ENCODE measurements at places on chromosomes 3 and 15. TPM values are rescaled to one million over a fixed set of nuclear protein-coding genes. Genes with fewer than 3 reads are reported as not detected.

- no peaks in the 10 kb centered on the region for H3K36me3 ChIP-seq
- no peak overlapping the region for H3K27ac ChIP-seq
- H3K4me3 ChIP-seq: no peak overlapping the region
- no peaks in the 10 kb centered on the region for H3K27me3 ChIP-seq
Measured at GRCh38 chr3:194561306-194561974, 71.8 kb downstream of the TMEM44 start.

DNA sequence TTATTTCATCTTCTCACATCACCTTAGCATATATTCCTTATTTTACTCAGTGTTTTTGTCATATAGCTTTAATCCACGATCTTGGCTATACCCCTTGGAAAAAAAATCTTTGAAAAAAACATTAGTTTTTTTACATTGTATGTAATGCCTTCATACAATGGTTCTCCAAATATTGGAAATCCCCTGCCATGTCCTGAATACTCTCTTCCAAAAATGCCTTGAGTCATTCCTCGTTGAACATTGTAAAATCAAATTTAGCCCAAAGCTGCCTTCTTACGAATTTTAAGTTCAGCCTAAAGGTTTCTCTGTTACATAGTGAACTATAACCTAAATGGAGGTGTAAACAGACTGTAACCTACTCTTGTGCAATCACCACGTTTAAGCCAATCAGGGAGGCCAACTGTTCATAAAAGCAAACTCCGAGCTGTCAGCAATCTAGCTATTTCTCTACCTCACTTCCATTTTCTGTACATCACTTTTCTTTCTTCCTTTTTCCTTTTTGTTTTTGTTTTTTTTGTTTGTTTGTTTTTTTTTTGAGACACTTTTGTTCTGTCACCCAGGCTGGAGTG is 140.1 kb downstream of the ANXA2 start:
- H3K4me1 ChIP-seq: no peaks in the 10 kb centered on the region
- H3K36me3 ChIP-seq: no peaks in the 10 kb centered on the region
- H3K27me3 ChIP-seq: no peaks in the 10 kb centered on the region
- no peak overlapping the region for H3K27ac ChIP-seq
- H3K4me3 ChIP-seq: no peak overlapping the region

DNA sequence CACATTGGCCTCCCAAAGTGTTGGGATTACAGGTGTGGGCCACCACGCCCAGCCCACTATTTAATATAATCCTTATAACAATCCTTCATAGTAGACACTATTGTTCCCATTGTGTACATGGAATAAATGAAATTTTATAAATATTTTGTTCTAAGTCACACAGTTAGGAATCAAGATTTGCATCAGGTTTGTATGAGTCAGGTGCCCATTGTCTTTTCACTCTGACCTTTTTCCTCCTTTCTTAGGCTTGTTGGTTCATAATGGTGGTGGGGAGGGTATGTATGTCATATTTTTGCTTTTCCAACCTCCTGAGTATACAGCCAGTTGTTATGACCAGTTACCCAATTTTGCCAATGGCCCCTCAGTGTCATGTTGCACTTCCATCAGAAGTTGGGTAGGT is 18.0 kb upstream of the SLC30A4 start:
- H3K27ac ChIP-seq: no peak overlapping the region
- H3K4me3 ChIP-seq: no peak overlapping the region

The CTXN2 gene
- not detected for total RNA-seq

- no peak overlapping the region for H3K27ac ChIP-seq
- H3K27me3 ChIP-seq: no peaks in the 10 kb centered on the region
Measured at GRCh38 chr3:52290596-52291507, 3.2 kb downstream of the GLYCTK start.

The RLBP1 gene
- total RNA-seq: not detected

DNA sequence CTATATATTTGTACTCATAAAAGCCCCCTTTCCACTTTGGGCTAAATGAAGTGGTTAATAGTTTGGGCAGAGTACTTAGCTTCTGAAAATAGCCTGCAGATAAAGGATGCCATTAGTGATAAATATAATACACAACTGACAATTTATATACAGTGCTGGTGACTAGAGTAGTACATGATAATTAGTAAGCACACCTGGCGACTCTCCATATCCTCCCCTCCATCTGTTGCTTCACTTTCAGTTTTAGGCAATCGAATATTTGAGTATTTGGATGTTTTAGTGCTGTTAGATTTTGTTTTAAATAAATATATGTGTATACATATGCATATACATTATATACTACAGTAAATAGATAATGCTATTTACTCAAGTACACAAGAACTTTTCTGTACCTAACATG is 35.9 kb upstream of the CHMP2B start:
- DNase-seq: no peak
- no peak overlapping the region for H3K4me3 ChIP-seq
- H3K27ac ChIP-seq: no peak overlapping the region
- no peaks in the 10 kb centered on the region for H3K36me3 ChIP-seq

DNA sequence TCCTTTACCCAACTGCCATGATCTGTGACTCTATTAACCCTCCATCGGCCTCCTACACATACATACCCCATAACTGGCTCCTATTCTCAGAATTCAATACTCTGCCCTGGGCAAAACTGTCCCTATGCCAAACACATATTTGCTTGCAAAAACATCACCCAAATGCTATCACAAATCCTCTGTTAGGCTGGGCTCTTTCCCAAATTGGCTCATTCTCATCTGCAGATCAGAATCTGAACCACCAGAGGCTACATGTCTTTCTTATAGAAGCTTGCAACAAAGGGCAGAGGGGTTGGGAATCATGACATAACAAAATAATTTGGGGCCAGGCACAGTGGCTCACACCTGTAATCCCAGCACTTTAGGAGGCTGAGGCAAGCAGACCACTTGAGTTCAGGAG is 45.4 kb upstream of the GOLM2 start:
- H3K4me3 ChIP-seq: no peak overlapping the region
- H3K4me1 ChIP-seq: no peaks in the 10 kb centered on the region
- H3K36me3 ChIP-seq: no peaks in the 10 kb centered on the region
- no peak overlapping the region for H3K27ac ChIP-seq
- H3K27me3 ChIP-seq: no peaks in the 10 kb centered on the region

The NBEAL2 gene
- total RNA-seq: 64.4 TPM

DNA sequence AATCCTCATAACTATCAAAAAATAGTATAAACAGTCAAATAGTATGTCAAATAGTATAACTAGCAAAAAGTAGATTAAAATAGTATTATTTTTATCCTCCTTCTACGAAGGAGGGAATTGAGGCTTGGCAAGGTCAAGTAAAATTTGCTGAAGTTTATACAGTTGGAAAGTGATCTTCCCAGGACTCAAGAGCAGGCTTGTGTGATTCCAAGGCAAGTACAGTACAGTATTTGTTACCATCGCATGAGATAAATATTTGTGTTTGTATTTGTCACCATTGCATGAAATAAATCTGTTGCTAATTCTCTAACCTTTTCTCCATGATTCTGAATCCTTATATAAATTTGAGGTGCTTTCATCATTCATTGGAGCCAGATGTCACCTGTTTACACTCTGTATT is 28.9 kb downstream of the SH3GL3 start:
- no peaks in the 10 kb centered on the region for H3K36me3 ChIP-seq
- DNase-seq: no peak
- H3K27ac ChIP-seq: no peak overlapping the region
- H3K4me1 ChIP-seq: no peaks in the 10 kb centered on the region
- no peaks in the 10 kb centered on the region for H3K27me3 ChIP-seq
- H3K4me3 ChIP-seq: no peak overlapping the region

- no peak overlapping the region for H3K4me3 ChIP-seq
- H3K4me1 ChIP-seq: no peaks in the 10 kb centered on the region
- H3K27ac ChIP-seq: no peak overlapping the region
- no peak for DNase-seq
- H3K27me3 ChIP-seq: no peaks in the 10 kb centered on the region
- no peaks in the 10 kb centered on the region for H3K36me3 ChIP-seq
Measured at GRCh38 chr3:14503033-14503705, 37.0 kb downstream of the GRIP2 start.

DNA sequence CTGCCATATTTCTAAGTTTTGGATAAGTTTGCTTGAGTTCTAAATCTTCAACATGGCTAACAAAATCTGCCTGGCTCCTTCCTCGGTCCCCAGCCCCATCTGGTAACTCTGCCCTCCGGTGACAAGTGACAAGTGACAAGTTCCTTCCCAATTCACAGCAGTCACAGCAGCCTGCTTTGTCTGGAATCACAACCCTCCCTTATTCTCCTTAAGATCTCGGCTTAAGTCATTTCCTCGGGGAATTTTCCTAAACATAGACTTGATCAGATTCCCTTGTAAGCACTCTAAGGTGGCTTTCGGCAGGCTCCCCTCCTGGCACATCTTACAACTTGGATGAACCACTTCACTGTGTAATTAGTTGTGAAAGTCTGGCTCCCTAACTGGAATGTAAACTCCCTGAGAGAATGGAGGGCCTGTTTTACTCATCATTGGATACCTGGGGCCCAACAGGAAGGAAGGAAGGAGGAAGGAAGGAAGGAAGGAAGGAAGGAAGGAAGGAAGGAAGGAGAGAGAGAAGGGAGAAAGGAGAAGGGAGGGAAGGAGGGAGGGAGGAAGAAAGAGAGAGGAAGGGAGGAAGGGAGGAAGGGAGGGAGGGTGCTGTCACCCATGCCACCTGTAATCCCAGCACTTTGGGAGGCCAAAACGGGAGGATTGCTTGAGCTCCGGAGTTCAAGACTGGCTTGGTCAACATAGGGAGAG is 126.4 kb downstream of the SHQ1 start:
- H3K27ac ChIP-seq: no peak overlapping the region
- DNase-seq: no peak
- H3K27me3 ChIP-seq: no peaks in the 10 kb centered on the region
- no peaks in the 10 kb centered on the region for H3K36me3 ChIP-seq

All from lung (tissue), 17 donors.